ENCODE measurements at places on chromosomes 4 and X.

GRCh38 chrX:41085512-41085877 lies 250 bp downstream of the USP9X start:
- DNase-seq = peak; percentile 38

DNA sequence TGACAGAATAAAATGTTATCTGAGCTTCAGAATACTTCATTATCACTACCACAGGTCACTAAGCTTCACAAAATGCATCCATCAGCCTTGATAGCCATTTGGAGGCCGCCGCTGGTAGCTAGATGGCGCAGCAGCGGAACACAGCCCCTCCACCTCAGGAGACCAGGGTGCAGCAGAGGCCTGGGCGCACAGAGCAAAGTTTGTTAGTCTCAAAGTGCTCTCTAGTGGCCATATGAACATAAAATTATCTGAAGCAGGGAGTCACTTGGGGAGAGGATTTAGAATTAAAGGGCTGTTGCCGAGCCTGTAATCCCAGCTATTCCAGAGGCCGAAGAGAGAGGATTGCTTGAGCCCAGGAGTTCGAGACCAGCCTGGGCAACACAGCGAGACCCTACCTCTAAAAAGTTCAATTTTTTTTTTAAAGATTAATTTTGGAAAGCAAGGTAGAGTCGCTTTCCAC lies 8.1 kb upstream of the DCTD start:
- peak; percentile 34 for DNase-seq

DNA sequence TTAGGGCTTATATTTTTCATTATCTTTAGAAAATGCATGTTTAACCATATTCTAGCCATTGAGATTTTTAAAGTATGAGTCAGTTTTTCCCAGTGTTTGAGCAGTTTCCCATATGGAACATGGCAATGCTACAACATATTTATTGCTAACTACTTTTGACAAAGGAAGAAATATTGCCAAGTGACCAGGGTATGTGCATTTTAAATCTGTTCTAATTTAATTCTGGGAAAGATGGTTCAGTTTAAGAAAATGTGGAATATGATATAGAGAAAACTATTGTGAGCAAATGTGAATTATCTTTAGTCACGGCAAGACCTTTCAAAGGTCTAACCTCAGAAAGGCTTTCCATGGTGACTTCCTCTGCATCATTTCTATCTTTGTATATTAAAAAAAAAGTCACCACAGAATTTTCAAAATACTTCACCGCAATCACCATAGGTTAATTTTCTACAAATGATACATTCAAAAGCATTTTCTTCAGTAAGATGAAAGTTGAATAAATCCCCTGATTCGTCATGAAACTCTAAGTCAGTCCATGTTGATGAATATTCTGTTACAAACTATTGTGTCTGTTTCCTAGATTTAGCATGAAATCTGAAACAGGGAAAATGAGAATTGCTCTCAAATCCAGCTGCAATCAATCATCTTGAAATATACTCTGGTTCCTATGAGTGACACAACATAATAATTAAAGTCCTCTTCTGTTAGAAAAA lies 2349.0 kb upstream of the TENM3 start:
- DNase-seq = no peak

- DNase-seq = no peak
Observed at GRCh38 chrX:40671126-40671525, 23.8 kb upstream of the CXorf38 start.

DNA sequence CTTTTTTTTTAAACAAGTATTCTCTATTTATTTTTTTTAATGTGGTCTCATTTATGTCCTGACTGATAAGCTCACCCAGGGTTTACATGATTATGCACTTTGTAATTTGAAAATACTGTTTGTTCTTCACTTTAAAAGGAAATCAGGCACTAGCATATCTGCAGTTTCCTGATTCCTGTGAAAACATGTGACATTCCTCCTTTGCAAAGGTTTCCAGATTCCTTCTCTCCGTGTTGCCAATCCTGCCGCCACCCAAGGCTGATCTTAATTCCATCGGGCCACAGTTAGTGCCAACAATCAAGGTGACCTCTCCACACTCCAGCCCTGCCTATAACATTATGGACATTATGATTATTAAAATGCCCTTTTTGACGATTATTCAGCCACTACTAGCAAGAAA lies 225.4 kb downstream of the PCDH7 start:
- no peak for DNase-seq

GRCh38 chr4:40800064-40800463 lies 50.3 kb downstream of the NSUN7 start:
- no peak for DNase-seq

- no peak for DNase-seq
Observed at GRCh38 chrX:152632445-152633097, 5.1 kb upstream of the GABRQ start.

- no peak for DNase-seq
Observed at GRCh38 chrX:29488919-29489318, 726.4 kb upstream of the MAGEB2 start.

DNA sequence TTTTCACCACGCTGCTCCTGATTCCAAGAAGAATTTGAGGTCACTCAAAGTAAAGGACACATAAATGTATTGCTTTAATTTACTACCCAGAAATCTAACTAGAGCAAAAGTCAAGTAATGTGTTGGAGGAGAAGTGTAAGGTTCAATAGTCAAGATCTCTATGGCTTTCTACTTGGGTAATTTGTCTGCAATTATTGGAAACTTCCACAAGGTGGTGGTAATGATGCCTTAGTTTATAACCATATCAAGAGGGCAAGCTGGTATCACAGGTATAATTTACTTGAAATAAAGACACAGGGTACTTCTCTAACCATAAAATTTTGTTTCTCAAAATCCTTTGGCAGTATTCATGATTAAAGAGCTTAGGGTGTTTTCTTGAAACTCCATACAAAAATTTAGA lies 10.2 kb upstream of the GRIA3 start:
- DNase-seq = no peak

DNA sequence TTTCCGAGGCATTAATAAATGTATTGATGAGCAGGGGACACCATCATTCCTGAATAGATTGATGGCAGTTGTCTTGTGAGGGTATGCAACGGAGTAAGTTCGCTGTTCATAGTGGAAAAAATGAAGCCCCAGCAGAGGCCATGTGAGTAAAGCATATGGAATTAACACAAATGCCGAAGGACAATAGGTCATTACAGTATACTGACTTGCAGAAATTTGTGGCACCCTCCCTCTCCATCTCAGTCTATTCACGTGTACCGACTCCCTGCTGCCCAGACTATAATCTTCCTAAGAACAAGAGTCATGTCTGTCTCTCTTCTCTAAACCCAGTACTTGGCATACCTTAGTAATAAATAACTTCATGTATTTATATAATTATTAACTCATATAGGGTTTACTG lies 47.1 kb upstream of the PCDH10 start:
- no peak for DNase-seq

DNA sequence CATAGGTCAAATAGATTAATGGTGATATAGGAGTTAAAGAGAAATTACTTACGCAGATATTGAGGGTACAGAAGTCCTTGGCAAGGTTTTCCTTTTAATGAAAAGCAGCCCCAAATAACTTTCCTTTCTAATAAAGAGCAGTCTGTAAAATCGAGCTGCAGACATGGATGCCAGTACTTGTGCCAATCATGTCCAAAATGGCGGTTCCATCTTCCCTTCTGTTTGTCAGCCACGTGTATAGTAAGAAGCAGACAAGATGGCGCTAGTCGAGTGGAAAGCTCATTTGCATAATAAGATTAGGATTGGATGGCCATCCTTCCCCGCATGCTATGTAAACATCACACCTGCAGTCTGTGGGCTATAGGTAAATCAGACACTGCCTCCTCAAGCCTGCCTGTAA lies 68.5 kb downstream of the FGFBP1 start:
- DNase-seq = no peak

DNA sequence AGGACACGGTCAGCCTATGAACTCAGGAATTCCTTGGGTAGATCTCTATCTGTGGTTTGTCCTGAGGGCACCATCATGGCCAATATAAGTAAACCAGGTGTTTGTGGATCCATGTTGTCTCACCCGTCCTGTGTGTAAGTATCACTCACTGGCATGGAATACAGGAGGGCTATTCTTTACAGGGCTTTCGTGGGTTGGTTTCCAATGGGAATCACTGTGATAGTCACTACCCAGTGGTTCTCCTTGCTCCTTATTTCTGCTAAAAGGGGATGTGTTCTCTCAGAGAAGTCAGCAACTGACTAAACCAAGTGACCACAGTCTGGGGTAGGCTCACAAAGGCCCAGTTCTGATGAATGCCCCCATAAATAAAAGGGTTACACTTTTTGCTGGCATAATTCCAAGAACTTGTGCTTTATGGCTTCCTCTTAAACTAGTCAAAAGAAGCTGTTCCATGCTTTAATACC lies 236.7 kb upstream of the JADE1 start:
- no peak for DNase-seq

GRCh38 chrX:44173219-44173618 lies 170.3 kb downstream of the EFHC2 start:
- DNase-seq = no peak

DNA sequence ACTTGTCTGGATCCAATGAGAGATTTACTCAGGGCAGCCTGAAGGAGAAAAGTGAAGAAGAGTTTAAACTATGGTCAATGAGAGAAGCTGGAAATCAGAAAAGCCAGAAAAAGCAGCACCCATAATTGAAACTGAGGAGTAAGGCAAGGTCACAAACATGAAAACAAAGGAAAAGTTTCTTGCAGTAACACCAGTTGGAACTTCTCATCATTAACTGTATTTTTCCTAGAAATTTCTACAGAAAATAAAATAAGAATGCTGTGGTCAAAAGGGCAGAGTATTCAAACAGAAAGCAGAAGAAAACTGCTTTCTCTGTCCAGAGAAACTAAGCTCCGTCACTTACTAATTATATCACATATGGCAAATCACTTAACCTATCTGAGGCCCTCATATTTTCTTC lies 102.2 kb downstream of the OR13H1 start:
- no peak for DNase-seq

DNA sequence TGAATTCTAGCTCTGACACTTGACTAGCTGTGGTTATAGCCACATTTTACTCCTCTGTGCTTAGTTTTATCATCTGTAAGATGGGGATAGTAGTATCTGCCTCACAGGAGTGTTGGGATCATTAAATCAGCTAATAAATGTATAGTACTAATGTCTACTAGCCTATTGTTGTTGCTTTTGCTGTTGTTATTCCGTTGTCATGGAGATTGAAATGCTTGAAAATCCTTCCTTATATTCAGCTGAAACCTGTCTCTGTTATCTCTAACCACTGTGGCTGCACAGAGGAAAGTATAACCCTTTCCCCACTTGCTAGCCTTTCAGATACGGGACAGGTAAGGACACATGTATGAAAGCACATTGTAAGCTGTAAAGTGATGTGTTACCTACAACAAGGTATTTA lies 33.9 kb downstream of the CLCN5 start:
- DNase-seq = no peak

DNA sequence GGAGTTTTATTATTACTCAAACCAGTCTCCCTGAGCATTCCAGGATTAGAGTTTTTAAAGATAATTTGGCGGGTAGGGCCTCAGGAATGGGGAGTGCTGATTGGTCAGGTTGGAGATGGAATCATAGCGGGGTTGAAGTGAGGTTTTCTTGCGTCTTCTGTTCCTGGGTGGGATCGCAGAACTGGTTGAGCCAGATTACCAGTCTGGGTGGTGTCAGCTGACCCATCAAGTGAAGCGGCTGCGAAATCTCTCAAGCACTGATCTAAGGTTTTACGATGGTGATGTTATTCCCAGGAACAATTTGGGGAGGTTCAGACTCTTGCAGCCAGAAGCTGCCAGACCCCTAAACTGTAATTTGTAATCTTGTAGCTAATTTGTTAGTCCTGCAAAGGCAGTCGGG lies 25.1 kb upstream of the SETD7 start:
- no peak for DNase-seq

GRCh38 chrX:154374313-154375155 lies at the start of gene FLNA:
Gene FLNA, minus strand, starts transcription at chrX:154374634. Its CDS starts 3,389 bp downstream, at chrX:154371245.
- DNase-seq = no peak

GRCh38 chrX:134801267-134801666 lies 143.0 kb upstream of the PLAC1 start:
- no peak for DNase-seq

DNA sequence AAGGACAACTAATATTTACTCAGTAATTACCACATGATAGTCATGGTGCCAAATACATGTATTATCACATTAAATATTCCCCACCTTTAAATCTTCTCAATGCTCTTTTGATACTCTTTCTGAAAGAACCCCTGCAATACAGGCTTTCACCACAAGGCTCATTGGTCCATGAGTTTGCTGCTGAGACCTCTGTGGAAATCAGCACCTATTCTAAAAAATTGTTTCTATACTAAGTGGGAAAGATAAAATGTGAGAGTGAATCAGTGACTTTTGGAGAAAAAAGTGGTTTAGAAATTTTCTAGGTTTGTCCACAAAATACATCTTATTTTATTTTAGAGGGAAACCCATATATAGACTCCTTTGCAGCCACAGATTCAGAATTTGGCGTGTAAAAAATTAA lies 257.3 kb downstream of the ZIC3 start:
- no peak for DNase-seq

- no peak for DNase-seq
Observed at GRCh38 chrX:114774691-114775090, 190.8 kb downstream of the HTR2C start.

GRCh38 chr4:151624626-151625565 lies 135.9 kb downstream of the GATB start:
- no peak for DNase-seq

DNA sequence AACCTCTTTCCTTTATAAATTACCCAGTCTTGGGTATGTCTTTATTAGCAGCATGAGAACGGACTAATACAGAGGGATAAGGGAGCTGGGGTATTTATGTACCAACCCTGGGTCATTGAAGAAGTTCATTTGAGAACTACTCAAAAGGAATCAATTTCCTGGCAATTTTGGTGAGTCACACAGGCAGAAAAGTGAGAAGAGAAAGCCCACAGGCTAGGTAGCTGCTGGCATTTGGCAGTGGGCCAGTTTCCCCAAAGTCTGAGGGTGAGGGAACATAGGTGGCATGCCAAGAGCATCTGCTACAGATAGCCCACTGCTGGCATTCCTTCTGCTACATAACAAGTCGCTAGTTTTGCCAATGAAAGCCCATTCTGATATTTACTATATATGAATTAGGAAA lies 411.2 kb downstream of the MID1IP1 start:
- no peak for DNase-seq

- no peak for DNase-seq
Observed at GRCh38 chr4:79772510-79772909, 300.5 kb downstream of the ANTXR2 start.

GRCh38 chrX:79081895-79082512 lies 62.5 kb upstream of the GPR174 start:
- DNase-seq = no peak

GRCh38 chr4:61992351-61992750 lies 792.2 kb downstream of the ADGRL3 start:
- DNase-seq = no peak

DNA sequence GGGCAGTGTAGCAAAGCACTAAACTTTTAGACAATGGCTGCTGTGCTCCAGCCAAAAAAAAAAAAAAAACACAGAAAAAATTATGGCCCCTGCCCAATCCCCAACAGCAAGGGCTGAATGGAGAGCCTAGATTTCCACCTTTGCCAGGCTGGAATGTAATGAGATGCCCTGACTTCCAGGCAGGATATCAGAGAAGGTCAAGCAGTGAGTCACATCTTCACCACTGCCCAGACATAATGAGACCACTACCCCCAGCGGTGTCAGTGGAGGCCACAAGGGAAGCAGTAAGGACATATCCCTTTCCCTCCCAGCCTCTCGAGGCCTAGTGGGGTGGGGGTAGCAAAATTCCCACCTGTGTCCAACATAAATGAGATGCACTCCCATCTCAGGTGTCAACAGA lies 216.3 kb upstream of the LEF1 start:
- no peak for DNase-seq
